ENCODE measurements at places on chromosomes 4 and X. TPM values are rescaled to one million over a fixed set of nuclear protein-coding genes. Genes with fewer than 3 reads are reported as not detected.

LRPAP1 gene
- 99.2 TPM for total RNA-seq

- H3K27ac ChIP-seq: no peak overlapping the region
- peaks cover 61% of the 10 kb centered on the region for H3K36me3 ChIP-seq
- no peaks in the 10 kb centered on the region for H3K4me1 ChIP-seq
- no peaks in the 10 kb centered on the region for H3K27me3 ChIP-seq
- H3K4me3 ChIP-seq: no peak overlapping the region
- DNase-seq: no peak
Measured at GRCh38 chrX:16842684-16843083, 27.5 kb downstream of the RBBP7 start.

- H3K4me1 ChIP-seq: no peaks in the 10 kb centered on the region
- no peak for DNase-seq
- H3K27me3 ChIP-seq: no peaks in the 10 kb centered on the region
- no peaks in the 10 kb centered on the region for H3K36me3 ChIP-seq
- no peak overlapping the region for H3K27ac ChIP-seq
Measured at GRCh38 chrX:115023811-115024210, 6.4 kb upstream of the IL13RA2 start.

DNA sequence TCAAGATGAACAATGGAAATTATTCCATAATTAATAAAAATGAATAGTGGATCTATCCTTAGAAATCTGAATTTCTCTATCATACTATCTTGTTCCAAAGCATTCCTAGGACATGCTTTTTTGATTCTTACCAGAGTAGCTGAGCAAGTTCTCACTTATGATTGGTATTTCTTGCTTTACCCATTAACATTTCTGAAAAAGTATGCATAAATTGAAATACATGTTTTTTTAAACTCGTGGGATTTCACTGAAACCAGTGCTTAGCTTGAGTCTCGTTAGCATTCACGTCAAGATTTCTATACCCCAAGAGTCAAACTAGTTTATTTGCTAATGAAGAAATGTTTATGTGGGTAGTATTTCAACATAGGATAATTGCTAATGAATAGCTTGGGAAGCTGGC lies 89.0 kb downstream of the ELOVL6 start:
- H3K27ac ChIP-seq: no peak overlapping the region
- H3K4me1 ChIP-seq: no peaks in the 10 kb centered on the region
- H3K36me3 ChIP-seq: no peaks in the 10 kb centered on the region
- no peaks in the 10 kb centered on the region for H3K27me3 ChIP-seq
